NCI-H1436 (cell line): ENCODE measurements at places on chromosomes 4 and X.

GRCh38 chr4:32119907-32120306, 1399.7 kb downstream of the PCDH7 start:
- no peak for DNase-seq

DNA sequence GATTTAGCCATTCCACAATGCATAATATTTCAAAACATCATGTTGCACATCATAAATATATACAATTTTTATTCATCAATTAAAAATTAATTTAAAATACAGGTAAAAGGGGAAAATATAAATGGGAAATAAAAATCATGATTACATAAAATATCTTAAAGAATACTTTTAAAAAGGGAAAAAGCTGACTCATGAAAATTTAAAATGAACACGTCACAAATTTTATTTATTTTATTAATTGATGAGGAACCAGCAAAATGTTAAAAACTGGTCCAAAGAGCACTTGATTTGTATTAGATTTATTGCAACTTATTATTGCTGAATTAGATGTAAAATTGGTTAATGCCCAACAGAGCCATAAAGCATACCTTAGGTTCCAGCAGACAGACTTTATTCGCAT, 78.5 kb upstream of the ANK2 start:
- no peak for DNase-seq

GRCh38 chrX:16187024-16187760, 19.9 kb downstream of the MAGEB17 start:
- no peak for DNase-seq

- no peak for DNase-seq
Observed at GRCh38 chr4:149441338-149441737, 374.3 kb downstream of the IQCM start.

DNA sequence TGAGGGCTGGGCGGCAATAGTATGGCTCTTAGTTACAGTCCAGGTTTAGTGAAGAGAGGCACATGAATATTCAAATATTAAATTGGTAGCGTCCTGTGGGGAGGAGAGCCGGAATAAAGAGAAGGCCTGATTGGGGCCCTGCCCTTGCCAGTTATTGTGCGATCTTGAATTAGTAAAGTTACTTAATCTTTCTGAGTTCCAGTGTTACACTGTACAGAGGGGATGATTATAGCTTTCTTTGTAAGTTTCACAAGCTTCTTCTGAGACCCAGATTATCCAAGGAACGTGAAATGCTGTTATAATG, 1.2 kb downstream of the METAP1 start:
- DNase-seq = no peak

GRCh38 chr4:169124661-169125060, 114.6 kb upstream of the CBR4 start:
- DNase-seq = no peak

- DNase-seq = peak; percentile 52
Observed at GRCh38 chr4:55545151-55545550, 1.6 kb downstream of the CLOCK start.

DNA sequence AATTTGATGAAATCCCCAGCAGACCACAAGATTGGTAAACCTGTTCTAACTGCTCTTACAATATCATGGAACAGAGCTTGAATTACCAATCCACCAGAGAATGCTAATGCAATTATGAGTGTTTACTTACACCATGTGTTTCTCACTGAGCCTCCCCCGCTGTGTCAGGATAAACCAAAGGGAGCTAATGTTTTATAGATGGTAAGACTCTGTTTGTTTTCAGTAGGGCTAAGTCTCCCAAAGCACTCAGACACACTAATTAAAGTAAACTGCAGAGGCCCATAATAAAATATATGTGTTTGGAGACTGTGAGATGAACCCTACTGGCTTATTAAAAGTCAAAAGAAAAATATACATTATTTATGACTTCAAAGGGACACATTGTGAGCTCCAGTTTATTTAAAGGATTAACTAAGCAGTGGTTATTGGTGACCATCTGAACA, 261.7 kb upstream of the FAM241A start:
- DNase-seq = no peak

- DNase-seq = no peak
Observed at GRCh38 chrX:19361701-19362100, 18.0 kb downstream of the PDHA1 start.

- DNase-seq = no peak
Observed at GRCh38 chrX:136387951-136388502, 87.3 kb downstream of the ADGRG4 start.

DNA sequence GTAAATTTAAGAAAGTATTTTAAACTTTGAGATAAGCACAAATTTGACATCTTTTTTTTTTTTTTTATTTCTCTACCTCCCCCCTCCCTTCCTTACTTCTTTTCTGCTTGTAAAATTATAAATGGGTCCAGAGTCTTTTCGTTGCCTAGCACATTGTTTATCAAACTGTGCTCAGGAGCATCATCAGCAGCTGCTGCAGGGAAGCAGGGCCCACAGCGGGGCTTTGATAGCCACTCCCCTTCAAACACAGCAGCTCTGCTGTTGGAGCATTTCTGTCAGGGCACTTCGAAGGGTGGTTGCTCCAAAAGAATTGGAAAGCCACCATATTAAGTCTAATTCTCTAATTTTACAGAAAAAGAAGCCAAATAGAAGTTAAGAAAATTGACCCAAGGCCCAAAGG, 588.3 kb downstream of the SPRY1 start:
- no peak for DNase-seq

DNA sequence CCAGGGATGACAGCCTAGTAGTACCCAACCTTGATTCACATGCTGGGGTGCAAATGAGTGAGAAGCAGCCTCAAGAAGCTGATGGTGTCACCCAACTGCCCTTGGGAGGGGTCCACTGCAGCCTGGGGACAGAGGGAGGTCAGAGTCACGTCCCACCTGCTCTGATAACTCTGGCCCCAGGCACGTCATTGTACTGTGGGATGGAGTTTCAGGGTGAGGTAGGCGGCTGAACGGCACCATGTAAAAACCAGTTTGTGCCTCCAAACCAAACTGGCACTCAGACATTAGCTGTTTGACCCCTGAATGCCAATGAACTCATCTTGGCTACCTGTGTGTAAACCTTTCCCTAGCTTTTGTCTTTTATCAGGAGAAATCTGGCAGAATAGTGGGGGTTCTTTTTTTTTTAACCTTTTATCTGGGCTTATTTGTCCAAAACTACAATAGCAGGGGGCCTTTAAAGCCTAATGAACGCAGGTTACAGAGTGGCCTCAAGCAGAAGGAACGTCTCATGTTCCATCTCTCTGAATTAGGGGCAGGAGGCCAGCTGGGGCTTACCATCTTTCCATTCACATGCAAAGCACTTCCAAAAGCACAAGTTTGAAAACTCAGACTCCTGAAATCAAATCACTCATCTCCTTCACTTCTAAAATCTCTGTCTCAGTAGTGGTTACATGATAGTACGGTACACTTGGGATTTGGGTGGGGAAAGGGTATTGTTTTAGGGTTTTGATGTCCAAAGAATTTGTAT, 89.4 kb downstream of the IRF2 start:
- no peak for DNase-seq

DNA sequence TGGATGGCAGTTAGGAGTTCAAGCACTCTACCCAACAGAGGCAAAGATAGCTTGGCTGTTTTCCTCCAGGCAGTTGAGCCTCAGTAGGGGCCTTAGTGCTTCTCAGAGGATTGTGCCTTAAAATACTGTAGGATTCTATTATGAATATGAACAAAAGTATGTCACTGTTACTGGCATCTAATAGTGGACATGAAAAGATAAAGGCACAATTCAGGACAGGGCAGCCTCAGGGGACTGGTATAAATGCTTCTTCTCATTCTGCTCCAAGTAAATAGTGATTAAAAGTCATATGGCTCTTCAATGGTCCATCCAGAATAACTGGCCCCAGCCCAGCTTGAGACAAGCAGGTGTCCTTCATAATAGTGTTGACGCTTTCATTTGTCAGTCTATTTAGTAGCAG, 17.7 kb downstream of the COL4A6 start:
- no peak for DNase-seq

GRCh38 chrX:25872786-25873185, 265.4 kb upstream of the MAGEB18 start:
- DNase-seq = no peak

DNA sequence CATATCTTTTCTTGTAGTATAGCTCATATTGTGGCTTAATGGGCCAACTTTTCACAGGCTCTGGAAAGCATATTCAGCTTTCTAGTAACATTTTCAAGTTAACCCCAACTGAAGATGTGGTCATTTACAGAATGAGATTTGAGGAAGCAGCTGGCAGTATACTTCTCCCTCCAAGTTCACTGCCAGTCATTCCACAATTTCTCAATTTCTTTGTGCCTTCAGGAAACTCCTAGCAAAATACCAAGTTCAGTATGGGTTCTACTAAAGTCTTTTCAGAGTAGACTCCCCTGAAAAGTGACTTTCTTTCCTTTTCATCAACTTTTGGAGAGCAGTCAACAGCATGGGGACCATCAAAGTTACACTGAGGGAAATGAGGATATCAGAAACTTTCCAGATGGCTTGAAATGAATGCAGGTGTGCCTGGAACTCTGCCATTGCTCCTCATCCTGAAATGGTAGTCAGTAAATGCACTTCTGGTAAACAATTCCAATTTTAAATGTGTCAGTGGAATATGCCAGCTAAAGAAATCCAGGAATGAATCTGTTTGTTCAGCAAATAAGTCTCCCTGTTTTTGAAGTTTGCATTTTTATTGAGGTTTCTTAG, 81.5 kb upstream of the TEX13D start:
- DNase-seq = no peak

DNA sequence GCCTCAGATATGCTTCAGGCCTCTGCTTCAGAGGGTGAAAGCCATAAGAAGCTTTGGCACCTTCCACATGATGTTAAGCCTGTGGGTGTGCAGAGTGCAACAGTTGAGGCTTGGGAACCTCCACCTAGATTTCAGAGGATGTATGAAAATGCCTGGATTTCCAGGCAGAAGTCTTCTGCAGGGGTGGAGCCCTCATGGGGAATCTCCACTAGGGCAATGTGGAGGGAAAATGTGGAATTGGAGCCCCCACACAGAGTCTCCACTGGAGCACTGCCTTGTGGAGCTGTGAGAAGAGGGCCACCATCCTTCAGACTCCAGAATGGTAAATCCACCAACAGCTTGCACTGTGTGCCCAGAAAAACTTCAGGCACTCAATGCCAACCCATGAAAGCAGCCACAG, 35.2 kb downstream of the TLR10 start:
- DNase-seq = no peak

DNA sequence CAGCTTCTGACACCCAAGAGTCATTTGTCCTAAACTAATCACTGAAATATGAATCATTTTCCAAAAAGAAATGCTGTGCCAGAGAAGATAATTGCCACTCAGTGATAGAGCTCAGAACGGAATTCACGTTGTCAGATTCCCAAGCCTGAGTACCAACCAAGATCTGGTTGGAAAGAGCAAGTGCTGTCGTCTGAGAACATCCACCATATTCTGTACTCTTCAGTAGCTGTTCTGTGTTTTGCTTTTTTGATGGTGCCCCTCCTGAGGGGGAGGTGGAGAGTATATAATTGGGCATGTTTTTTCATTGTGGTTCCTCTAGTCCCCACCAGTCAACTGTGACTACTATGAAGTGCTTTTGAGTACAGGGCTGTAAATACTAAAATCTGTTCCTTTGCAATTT, 13.2 kb downstream of the RUFY3 start:
- no peak for DNase-seq

- DNase-seq = no peak
Observed at GRCh38 chrX:70254063-70254400, 6.0 kb downstream of the P2RY4 start.

GRCh38 chr4:141660880-141661279, 24.5 kb downstream of the IL15 start:
- DNase-seq = no peak

DNA sequence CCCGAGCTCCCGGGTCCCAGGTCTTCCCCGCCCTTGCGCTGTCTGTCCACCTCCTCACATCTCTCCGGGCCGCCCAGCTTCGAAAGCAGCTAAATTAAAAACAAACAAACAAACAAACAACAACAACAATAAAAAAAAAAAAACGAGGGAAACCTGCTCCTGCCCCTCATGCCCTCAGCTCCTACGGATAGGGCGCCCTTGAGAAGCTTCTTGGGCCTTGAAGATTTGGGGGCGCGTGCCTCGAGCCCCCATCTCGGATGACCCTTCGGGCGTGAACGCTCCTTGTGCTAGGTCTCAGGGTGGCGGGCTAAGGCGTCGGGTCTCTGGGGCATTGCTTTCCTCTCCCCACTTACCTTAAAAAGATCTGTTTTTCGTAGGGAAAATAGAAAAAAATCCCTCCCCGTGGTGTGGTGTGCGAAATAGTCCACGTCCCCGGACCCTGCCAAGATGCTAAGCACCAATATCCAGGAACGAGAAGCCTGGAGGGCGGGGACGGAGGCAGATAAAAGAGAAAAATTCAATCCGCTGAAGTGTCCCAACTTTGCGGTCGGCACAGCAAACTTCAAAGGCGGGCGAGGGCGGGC, 603 bp downstream of the NDNF start:
- DNase-seq = no peak

- DNase-seq = no peak
Observed at GRCh38 chr4:169143335-169143734, 127.4 kb downstream of the SH3RF1 start.

- no peak for DNase-seq
Observed at GRCh38 chrX:50825825-50826224, 11.8 kb upstream of the SHROOM4 start.

- DNase-seq = no peak
Observed at GRCh38 chr4:137253949-137254348, 278.3 kb downstream of the PCDH18 start.
